ENCODE measurements at places on chromosomes 2 and 18. TPM values are rescaled to one million over a fixed set of nuclear protein-coding genes. Genes with fewer than 3 reads are reported as not detected.

CD207 gene
- total RNA-seq = not detected

GREB1L gene
- total RNA-seq = 1.0 TPM

NEB gene
- 0.33 TPM for total RNA-seq

MYO3B gene
- total RNA-seq = 0.13 TPM

CPO gene
- total RNA-seq = not detected

TOGARAM2 gene
- under 0.01 TPM for total RNA-seq

FRZB gene
- total RNA-seq = 0.72 TPM

FAHD2A gene
- 26.5 TPM for total RNA-seq

RTP5 gene
- not detected for total RNA-seq

MERTK gene
- 0.69 TPM for total RNA-seq
